ENCODE measurements at places on chromosomes 13 and 19.

GRCh38 chr19:29098863-29099481 lies 114.0 kb downstream of the UQCRFS1 start:
- DNase-seq: no peak

DNA sequence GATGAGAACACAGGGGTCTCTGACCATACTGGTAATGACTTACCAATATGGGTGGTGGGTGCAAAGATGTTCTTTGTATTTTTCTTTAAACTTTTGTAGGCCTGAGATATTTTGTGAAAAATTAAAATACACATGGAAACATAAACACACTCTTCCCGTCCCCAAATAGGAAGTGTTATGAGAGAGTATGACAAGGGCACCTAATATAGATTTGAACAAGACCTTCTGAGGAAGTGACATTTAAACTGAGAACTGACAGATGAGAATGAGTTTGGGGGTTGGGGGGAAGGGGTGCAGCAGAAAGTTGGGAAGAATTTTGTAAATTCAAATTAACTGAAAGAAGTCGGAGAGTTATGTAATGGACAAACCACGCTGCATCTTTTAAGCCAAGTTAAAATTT lies 224.2 kb downstream of the RGCC start:
- DNase-seq: no peak

GRCh38 chr19:6564393-6564792 lies 26.6 kb downstream of the CD70 start:
- no peak for DNase-seq

GRCh38 chr13:21450936-21451335 lies 8.2 kb downstream of the ZDHHC20 start:
- DNase-seq: no peak

DNA sequence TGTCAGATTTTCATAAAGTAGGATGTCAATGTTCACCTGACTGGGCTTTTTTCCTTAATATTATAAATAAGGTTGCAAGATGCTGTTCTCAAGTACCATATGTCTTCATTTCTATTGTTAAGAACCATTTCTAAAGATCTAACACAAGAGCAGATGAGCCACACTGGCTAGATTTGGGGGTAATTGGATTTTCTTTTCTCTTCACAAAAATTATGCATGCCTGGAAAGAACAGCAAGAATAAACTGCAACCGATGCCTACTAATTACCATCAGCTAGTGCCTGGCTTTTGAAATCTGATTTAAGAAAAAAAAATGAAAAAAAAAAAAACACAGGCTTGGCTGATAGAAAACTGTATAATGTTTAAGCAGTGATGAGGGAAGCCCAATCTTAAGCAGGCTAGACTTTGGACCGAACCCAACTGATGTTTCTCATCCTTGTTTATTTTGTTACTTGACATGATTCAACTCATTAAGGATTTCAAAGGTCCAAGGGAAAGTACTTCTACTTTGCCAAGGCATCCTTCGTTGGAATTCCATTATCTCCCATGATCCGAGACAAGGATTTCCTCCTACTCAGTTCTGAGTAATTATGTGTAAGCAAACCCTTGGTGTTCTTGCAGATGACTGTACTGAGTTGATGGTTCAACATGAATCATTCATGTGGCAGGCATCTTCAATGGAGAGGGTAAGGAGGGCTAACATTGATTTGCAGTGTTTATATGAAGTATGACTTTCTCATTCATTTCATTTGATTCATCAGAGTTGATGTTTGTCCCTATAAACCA lies 300.5 kb downstream of the SPRY2 start:
- no peak for DNase-seq

DNA sequence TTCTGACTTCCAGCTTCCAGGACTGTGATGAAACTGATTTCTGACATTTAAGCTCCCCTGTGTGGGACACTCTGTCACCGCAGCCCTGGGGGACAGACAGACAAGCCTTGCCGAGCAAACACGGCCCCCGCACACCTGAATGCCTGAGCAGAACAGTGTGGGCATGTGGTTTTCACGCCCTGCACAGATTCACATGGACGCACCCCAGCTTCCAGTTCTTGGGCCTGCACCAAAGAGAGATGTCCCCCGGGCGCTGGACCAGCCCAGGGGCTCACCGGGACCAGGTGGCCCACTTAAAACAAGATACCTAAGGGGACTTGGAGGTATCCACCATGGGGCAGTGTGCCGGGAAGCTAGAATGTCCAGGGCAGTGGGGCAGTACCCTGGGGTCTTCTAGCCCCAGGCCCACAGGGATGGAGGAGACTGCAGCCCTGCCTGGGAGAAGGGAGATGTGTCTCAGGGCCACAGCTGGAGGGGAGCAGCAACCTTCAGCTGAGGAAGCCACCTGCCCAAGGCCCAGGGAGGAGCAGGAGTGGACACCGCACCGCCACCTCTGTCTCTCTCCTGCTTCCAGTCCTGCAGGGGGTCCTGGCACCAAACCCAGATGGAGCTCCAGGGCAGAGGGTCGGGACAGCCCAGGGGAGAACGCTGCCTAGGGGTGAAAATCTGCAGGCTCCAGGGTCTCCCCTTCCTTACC lies 50.5 kb downstream of the SOX1 start:
- DNase-seq: no peak

- no peak for DNase-seq
These were observed 5.2 kb downstream of the SPACA6 start for GRCh38 chr19:51698296-51698695.

- no peak for DNase-seq
These were observed 7.1 kb downstream of the ARHGAP45 start for GRCh38 chr19:1073956-1074517.

- no peak for DNase-seq
These were observed 259.5 kb downstream of the NHLRC3 start for GRCh38 chr13:39297664-39298171.
